Cortex of kidney (tissue), 1 donor: ENCODE measurements at places on chromosomes 5 and 9.

GRCh38 chr5:5085381-5085780 lies 54.7 kb upstream of the ADAMTS16 start:
- DNase-seq, result no peak

- DNase-seq, result no peak
These were observed 83.4 kb upstream of the CTSL start for GRCh38 chr9:87642330-87643106.

DNA sequence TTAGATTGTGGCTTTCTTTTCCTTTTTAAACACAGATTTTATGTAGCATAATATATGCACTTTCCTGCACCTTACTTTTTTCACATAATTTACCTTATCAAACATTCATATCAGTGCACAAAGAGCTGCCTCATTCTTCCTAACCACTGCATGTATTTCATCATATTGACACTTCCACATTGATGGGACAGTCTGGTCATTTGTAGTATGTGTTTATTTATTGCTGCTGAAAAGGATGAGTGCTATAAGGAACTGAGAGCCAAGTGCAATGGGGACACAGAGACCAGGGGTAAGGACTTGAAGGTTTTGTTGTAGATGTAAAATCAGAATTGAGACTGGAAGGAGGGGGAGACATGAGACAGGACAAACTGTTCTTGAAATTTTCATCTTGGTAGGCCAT lies 193.8 kb downstream of the SMARCA2 start:
- no peak for DNase-seq

GRCh38 chr5:97888439-97888838 lies 705.4 kb upstream of the RIOK2 start:
- no peak for DNase-seq

- DNase-seq, result no peak
These were observed 535 bp downstream of the DOLPP1 start for GRCh38 chr9:129081388-129081904.

DNA sequence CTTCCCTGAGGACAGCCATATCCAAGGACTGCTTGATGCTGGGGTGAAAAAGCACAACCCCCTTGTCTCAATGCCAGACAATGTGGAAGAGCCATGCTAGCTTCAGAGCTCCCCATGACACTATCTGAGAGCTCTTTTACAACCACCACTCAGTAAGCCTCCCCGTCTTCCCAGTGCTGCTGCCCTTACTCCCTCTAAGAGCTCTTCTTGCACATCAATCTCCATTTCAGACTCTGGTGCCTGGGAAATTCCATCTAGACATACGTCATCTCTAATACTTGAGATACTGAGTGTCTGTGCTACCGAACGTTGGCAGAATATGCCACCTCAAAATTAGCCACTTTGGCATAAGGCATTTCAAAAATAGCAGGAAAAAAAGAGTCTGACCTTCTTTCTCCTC lies 94.5 kb downstream of the EDIL3 start:
- no peak for DNase-seq

DNA sequence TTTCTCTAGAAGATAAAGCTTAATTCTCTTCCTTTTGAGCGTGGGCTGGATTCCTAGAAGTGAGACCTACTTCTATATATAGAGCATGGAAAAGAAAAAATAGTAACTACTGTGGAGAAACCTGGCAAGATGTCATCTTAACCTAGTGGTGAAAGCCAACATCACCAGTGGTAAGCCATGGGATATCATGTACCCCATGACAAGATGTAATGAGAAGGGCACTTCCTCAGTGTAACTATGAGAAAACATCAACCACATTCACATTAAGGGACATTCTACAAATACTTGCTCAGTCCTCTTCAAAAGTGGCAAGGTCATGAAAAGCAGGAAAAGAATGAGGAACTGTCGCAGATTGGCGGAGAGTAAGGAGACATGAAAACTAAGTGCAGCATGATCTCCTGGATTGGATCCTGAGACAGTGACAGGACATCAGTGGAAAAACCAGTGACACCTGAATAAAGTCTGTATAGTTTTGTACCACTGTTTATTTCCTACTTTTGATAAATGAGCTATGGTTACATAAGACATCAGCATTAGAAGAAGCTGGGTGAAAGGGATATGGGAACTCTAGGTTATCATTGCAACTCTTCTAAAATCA lies 65.4 kb downstream of the PRRC1 start:
- no peak for DNase-seq

DNA sequence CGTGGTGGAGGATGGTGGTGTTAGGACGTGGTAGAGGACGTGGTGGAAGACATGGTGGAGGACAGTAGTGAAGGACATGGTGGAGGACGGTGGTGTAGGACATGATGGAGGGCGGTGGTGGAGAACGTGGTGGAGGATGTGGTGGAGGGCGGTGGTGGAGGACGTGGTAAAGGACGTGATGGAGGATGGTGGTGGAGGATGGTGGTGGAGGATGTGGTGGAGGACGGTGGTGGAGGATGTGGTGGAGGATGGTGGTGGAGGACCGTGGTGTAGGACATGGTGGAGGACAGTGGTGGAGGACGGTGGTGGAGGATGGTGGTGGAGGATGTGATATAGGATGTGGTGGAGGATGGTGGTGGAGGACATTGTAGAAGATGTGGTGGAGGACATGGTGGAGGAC lies 67.6 kb downstream of the S1PR3 start:
- no peak for DNase-seq

- no peak for DNase-seq
These were observed 1.6 kb downstream of the ECM2 start for GRCh38 chr9:92534204-92534603.

DNA sequence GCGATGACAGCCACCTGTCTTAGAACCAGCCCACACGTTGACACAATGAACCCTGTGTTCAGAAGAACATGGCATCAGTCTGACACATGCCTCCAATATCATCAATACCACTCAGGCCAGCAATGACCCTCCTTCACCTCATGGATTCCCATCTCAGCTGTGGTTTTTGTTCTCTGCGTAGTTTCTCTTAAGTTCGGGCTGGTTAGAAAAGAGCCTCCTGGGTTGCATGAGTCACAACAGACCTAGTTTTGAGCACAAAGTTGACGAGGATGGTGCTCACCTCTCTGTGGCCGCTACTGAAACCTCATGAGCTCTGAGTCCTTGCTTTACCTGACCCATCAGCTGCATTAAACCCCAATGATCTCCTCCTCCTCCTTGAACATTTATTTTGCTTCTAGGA lies 299.9 kb downstream of the SPOCK1 start:
- no peak for DNase-seq

- no peak for DNase-seq
These were observed 10.3 kb upstream of the CD180 start for GRCh38 chr5:67206929-67207328.
